Uterus (tissue), 4 donors: ENCODE measurements at places on chromosomes 12 and 14. TPM values are rescaled to one million over a fixed set of nuclear protein-coding genes. Genes with fewer than 3 reads are reported as not detected.

The HNRNPC gene
- total RNA-seq, result 472 TPM

- DNase-seq, result no peak
These were observed 12.9 kb downstream of the GLRX5 start for GRCh38 chr14:95547626-95548327.

DNA sequence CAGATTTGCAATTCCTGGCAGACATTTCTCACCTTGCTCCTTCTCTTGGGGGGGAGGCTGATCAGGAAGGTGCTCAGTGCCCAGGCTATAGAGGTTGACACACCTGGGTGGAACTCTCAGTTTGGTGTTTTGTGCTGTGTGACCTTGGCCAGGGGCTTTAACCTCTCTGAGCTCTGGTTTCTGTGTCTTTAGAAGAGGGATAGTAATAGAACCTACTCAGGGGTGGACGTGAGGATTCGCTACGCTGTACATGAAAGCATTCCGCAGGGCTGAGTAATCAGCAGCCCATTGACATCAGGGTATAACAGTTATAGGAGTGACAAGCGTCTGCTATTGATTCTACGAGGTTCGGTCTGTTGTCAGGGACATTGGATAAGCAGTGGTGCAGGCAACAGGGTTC is 98.1 kb downstream of the PHETA1 start:
- no peak for DNase-seq

The KRT79 gene
- not detected for total RNA-seq

DNA sequence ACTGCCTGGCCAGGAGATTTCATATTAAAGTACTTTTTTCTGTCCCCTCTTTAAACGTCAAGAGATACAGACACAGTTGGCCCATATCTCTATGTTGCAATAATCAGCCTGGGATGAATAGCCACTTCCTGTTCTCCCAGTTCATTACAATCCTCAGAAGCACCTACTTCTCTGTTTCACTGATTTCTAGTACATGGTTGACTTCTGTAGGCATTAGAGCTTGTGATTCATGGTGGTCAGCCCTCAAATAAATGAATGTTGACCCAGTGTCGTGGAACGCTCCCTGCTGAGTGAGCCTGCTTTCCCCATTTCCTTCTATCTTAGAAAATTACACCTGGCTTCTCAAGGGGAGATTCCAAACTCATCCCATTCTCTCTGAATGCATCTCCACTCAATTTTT is 416.7 kb downstream of the PDZRN4 start:
- no peak for DNase-seq

DNA sequence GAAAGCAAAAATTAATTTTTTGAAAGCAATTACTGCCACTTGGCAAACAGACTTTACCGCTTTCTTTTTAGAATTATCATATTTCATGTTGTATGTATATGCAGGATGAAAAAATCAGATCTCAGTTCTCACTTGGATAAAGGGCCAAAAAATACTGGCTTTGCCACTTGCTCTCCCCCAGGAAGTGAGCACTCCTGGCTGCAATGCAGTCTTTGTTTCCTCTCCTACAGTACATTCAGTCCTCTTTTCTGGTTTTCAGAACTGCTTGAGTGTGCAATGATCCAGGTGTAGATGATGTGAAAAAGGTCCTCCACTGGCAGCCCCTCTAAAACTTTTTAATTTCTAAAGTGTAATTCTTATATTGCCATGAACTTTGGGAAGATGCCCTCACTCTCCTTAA is 183.4 kb downstream of the SLC25A21 start:
- no peak for DNase-seq

DNA sequence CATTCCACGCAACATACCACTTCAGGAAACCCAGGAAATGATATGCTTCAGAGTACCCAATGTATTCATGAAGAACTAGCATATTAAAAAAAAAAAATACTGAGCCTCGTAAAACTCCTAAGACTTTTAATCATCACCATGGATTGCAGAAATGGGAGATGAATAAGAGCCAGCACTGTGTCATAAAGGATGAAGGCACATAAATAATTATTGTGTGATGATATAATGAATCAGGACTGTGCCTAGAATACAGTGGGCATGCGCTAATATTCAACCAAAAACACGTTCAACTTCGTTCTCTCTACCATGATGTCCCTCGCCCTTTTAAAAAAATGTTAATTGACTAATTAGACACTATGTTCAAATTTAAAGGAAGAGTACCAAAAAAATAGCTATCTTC is 68.7 kb downstream of the CIT start:
- DNase-seq, result no peak
